ENCODE measurements at places on chromosomes 1 and 21. TPM values are rescaled to one million over a fixed set of nuclear protein-coding genes. Genes with fewer than 3 reads are reported as not detected.

IVL gene
- polyA plus RNA-seq = 0.23 TPM

A3GALT2 gene
- not detected for polyA plus RNA-seq

DNTTIP2 gene
- polyA plus RNA-seq = 78.9 TPM

LRRIQ3 gene
- polyA plus RNA-seq = 5.7 TPM

PCSK9 gene
- polyA plus RNA-seq = 0.95 TPM

HSPG2 gene
- 154 TPM for polyA plus RNA-seq

SPRR3 gene
- not detected for polyA plus RNA-seq

DNA sequence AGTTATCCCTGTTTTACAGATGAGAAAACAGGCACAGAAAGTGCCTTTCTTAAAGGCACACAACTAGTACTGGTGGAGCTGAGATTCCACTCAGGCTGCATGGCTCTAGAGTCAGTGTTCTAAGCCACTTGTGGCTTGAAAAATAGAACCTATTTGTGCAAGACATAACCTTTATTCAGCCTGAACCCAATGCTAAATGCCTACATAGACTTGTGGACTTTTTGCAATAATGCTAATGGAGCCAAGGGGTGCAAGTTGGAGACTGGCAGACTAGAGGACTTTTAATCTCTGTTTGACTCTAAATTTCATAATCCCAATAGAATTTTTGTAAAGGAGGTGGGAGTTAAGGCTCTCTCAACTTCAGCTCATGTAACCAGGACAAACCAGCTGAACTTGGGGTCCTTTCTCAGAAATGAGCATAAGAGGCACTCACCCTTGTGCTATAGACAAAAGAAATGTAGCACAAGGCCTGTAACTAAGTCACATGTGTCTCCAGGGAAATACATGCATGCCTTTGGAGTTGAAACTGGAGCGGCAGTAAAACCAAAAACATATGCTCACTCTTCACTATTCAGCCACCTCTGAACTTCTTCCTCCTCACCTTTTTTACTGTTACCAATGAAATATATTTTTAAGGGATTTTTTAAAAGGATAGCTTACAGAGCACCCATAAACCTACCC, 43.0 kb upstream of the AK4 start:
- no peak for DNase-seq

DNA sequence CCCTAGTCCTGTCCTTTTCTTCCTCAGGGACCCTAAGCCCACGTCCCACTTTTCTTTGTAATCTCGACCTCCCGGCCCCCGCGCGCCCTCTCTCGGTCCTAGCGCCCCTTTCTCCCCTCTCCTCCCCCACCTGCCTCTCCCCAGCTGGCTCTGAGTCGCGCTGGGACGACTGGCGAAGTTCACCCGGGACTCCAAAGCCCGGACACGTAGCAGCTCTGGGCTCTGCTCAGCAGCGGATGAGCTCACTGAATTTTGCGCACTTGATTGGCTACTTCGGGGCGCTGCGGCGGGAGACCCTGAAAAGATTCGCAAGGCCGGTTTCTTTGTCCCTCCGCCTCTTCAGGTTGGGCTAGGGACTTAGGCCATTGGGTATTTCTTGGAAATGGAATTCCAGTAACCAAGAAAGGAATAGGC, 16.3 kb upstream of the ACKR1 start:
- peak; percentile 38 for DNase-seq

- no peak for DNase-seq
Measured at GRCh38 chr1:206725109-206725963, 40.6 kb downstream of the MAPKAPK2 start.

DNA sequence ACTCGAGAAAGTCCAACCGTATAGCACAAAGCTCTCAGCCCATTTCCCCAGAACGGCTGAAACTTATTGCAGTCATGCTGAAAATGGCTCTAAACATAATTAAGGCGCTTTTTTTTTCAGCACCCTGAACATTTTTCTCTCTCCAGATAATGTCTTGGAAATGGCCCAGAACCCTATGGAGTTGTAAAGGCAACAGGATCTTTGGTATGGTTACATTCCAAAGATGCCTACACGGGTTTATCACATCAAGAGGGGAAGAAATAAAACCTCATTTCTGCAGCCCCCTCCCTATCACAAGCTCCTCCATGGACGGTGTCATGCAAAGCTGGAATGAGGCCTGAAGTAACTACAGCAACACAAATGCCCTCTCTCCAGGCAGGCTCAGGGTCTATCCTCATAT, 126.4 kb upstream of the GALNT2 start:
- no peak for DNase-seq

DNA sequence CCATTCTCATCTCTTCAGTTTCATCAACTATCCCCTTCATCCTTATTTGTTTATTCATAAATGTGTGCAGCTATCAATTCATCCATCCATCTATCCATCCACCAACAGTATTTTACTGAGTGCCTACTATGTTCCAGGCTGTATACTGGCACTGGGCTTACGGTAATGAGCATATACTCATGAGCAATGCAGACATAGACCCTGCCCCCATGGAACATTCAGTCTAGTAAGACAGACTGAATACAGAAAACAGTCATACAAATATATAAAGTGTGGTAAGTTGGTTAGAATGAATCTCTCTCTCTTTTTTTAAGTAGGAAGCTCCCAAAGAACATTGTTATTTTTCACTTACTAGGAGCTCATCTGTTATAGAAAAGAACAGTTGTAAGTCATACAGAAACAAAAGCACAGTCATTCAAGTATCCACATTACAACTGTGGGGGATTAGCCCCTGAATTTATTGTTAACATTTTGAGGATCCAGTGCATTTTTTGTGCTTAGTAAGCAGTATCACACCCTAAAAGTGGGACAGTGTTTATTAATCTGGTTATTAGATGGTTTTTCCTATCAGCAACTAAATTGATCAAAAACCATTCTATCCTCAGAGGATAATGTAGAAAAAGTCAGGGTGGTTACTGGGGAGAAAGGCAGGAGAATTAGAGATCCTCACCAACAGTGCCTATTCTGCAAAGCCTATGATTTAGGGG, 3.6 kb downstream of the SLC16A4 start:
- no peak for DNase-seq

DNA sequence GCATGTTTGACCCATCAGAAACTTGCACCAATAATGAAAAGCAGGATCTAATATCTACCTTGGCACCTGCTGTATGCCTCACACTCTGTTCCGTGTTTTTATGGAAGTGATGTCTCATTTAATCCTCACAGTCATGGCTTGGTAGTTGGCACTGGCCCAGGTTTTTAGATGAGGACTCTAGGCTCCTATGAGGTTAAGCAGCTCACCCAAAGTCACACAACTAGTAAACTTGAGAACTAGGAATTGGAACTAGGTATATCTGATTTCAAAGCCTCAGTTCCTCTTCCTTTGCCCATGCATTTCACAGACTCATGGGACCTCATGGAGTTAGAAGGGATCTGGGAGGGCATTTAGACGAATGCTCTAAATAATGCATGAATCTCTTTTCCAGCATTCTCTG, 21.3 kb upstream of the TARBP1 start:
- no peak for DNase-seq

DNA sequence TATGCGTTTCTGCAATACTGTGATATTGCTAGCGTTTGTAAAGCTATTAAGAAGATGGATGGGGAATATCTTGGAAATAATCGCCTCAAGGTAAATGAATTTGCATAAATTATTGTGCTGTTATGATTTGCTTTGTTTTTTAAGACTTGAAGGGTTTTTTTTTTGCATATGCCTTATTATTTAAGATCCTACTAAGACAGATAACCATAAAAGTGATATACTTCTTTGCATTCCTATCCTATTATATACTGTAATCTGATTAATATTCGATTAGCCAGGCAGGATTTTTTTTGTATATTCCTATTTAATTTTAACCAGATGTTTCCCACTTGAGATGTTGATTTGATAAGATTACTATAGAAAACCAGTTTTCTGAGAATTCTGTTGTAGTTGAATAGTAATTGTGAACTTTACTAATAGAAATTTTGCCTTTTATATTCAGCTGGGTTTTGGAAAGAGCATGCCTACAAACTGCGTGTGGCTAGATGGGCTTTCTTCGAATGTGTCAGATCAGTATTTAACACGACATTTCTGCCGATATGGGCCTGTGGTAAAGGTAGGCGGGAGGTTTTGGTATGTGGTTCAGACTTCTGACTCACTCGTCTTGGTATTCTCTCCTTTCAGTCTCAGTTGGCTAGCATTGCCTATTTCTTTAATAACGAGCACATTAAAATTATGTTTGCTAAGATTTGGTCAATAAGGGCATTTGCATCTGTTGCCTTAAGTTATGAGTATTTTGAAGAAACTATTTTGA, 56.8 kb downstream of the ZBTB17 start:
- DNase-seq = no peak

GRCh38 chr1:77553568-77554291, 128.7 kb downstream of the ZZZ3 start:
- no peak for DNase-seq

DNA sequence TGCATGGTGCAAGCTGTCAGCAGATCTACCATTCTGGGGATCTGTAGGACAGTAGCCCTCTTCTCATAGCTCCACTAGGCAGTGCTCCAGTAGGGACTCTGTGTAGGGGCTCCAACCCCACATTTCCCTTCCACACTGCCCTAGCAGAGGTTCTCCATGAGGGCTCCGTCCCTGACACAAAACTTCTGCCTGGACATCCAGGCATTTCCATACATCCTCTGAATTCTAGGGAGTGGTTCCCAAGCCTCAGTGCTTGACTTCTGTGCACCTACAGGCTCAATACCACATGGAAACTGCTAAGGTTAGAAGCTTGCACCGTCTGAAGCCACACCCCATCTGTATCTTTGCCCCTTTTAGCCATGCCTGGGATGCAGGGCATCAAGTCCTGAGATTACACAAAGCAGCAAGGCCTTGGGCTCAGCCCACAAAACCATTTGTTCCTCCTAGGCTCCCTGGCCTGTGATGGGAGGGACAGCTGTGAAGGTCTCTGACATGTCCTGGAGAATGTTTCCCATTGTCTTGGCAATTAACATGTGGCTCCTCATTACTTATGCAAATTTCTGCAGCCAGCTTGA, 117.0 kb upstream of the NFIA start:
- DNase-seq = no peak

Data from left kidney (tissue), 8 donors.